ENCODE measurements at places on chromosomes 12 and 14. TPM values are rescaled to one million over a fixed set of nuclear protein-coding genes. Genes with fewer than 3 reads are reported as not detected.

DNA sequence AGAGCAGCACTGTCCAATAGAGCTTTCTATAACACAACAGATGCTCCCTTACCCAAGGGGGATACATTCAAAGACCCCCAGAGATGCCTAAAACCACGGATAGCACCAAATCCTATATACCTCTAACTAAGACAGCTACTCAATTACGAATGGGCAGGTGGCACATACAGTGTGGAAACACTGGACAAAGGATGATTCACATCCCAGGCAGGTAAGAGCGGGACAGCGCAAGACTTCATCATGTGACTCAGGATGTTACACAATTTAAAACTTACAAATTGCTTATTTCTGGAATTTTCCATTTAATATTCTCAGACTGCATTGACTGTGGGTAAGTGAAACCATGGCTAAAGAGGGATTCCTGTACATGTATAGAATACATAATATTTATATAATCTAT is 5.5 kb upstream of the HCFC2 start:
- DNase-seq, result no peak

- DNase-seq, result no peak
Observed at GRCh38 chr12:66779466-66779865, 100.6 kb upstream of the GRIP1 start.

DNA sequence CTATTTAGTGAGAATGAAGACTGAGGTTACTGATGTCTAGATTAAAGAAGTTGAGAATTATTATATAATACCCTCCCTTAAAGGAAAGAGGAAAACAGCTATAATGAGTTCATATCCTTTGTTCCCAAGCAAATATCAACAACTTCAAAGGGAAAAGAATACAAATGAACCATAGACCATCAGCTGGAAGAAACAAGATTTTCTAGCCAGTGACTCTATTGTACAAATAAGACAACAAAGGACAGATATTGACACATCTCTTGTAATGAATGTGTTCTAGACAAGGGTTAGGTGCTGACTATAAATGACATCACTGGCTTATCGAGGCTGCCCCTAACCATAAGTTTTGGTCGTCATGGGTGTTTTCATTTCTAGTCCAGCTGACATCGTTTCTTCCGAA is 48.2 kb downstream of the SLC38A4 start:
- no peak for DNase-seq

- no peak for DNase-seq
Observed at GRCh38 chr14:78840898-78841297, 670.7 kb downstream of the NRXN3 start.

- no peak for DNase-seq
Observed at GRCh38 chr12:77124767-77125166, 59.4 kb upstream of the E2F7 start.

DNA sequence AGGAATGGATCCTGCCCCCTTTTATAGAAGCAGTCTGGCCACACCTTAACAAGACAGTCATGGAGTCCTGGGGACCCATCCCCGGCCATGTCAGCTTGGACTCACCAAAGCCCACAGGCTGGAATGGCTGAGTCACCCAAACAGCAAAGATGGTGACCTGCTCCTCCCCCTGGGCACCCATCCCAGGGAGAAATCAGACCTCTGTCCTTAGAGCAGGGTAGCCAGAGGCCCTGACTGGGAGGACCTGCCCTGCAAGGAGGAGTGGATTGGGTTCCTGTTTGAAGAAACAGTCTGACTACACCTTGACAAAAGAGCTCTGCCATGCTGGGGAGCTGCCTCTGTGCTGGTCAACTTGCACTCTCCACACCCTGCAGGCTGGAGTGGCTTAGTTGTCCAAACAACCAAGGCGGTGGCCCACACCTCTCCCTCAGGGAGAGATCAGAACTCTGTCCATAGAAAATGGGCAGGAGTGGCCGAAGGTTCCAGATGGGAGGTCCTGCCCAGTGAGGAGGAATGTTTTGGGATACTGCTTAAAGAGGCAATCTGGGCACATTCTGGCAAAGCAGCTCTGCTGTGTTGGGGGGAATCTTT is 16.6 kb downstream of the MGP start:
- DNase-seq, result no peak

DNA sequence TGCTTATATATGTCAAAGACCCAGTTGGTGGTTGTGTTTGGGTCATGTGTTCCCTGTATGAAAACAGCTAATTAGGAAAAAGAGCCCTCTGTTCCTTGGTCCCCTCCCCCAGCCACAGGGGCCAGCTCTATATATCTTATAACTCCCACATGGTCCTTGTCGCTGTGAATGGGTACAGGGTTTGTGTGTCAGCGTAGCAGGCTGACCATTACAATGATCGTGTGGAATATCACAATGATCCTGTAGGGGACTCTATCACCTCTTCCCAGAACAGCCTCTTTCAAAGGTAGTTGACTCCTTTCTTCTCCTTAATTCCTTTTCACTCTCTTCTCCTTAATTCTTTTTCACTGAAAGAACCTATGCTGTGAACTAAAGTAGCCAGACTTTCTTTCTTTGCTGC is 51.6 kb upstream of the RIC8B start:
- DNase-seq, result no peak

- no peak for DNase-seq
Observed at GRCh38 chr14:68658029-68658509, 134.8 kb downstream of the ZFP36L1 start.

DNA sequence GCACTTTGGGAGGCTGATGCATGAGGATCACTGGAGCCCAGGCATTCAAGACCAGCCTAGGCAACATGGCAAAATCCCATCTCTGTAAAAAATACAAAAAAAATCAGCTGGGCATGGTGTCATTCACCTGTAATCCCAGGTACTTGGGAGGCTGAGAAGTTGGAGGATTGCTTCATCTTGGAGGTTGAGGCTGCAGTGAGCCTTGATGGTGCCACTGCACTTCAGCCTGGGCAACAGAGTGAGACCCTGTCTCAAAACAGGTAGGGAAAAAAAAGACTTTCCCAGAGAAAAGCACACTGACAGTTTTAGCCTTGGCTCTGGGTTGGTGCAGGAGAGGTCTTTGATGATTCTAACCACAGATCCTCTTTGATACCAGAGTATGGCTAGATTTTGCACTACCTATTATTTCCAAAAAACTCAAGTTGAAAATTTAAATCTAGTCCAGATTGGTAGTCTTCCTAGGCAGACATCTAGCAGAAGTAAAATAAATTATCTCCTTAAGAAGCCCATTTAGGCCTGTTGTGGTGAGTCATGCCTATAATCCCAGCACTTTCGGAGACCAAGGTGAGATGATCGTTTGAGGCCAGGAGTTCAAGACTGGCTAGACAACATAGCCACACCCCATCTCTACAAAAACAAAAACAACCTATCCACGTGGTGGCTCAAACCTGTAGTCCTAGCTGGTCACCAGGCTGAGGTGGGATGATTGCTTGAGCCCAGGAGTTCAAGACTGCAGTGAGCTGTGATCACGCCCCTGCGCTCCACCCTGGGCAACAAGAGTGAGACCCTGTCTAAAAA is 18.6 kb downstream of the LARP4 start:
- no peak for DNase-seq

Gene NANOG
- total RNA-seq, result not detected

Gene ENDOU
- total RNA-seq, result not detected

Measured in kidney epithelial cell (primary cell).